GM23248 (cell line): ENCODE measurements at places on chromosomes 11 and 22. TPM values are rescaled to one million over a fixed set of nuclear protein-coding genes. Genes with fewer than 3 reads are reported as not detected.

GRCh38 chr11:9756461-9756860, 92.6 kb downstream of the SWAP70 start:
- DNase-seq, result no peak

GRCh38 chr22:22474733-22475132, 33.8 kb downstream of the ZNF280B start:
- DNase-seq, result no peak

DNA sequence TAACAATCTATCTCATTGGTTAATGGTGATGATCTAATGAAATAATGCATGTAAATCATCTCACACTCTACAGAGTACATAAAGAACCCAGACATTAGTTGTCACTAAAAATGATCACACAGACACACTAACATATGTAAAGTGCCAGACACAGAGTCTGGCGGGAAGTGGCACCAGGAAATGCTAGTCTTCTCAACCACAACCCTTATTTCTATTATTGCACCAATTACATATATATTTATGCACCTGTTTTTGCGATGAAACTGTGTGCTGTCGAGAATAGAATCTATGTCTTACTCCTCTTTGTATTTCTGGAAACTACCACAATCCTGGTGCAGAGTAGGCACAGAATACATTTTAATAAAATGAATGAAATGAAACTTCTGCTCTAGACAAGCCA, 25.9 kb upstream of the POU2AF3 start:
- DNase-seq, result no peak

DNA sequence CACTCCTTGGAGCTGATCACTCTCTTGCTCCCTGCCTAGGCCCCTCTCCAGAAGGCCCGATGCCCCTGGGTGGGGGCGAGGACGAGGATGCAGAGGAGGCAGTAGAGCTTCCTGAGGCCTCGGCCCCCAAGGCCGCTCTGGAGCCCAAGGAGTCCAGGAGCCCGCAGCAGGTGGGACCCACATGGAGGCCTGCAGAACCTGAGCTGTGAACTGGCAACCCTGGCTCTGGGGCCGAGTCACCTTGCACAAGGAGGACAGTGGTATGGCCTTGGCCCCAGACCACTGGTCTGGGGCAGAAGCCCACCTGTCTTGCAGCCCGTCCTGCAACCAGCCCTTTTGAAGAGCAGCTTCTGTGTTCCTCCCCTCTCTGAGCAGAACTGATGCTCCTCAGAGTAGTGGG, 6.2 kb downstream of the SCO2 start:
- no peak for DNase-seq

The CCDC87 gene
- total RNA-seq, result 0.11 and 0.13 TPM in 2 replicates

The RAB36 gene
- 3.5 and 5.8 TPM in 2 replicates for total RNA-seq
